ENCODE measurements at places on chromosomes 11 and 22. TPM values are rescaled to one million over a fixed set of nuclear protein-coding genes. Genes with fewer than 3 reads are reported as not detected.
A peak's percentile ranks its signal among the peaks of the same experiment; 100 is the strongest.

- no peak for DNase-seq
Measured at GRCh38 chr22:31045900-31046538, 35.1 kb upstream of the SMTN start.

DNA sequence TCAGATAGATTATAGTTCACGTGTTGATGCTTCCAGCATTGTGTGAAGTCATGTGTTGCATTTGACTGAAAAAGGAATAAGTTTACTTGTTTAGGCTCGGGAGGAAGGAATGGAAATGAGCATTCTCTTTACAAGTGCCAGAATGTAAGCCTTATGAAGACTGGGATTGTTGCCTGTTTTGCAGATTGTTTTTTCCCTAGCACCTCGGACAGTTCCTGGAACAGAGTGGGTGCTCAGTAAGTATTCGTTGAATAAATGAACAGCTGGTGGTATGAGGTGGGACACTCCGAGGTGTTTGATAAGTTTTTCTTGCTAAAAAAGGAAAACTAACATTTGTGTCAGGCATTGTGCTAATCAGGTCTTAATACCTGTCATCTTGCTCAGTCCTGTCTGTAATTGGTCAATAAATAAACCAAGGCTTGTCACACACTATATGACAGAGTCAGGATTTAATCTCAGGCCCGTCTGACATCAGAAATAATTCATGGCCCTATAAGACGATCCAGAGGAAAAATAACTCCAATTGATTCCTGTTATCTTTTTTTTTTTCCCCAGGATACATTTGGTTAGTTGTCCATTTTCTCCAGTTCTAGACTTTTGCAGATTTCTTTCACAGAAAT, 304.7 kb downstream of the NELL1 start:
- no peak for DNase-seq

GRCh38 chr22:44249376-44250147, 63.2 kb downstream of the SHISAL1 start:
- no peak for DNase-seq

DNA sequence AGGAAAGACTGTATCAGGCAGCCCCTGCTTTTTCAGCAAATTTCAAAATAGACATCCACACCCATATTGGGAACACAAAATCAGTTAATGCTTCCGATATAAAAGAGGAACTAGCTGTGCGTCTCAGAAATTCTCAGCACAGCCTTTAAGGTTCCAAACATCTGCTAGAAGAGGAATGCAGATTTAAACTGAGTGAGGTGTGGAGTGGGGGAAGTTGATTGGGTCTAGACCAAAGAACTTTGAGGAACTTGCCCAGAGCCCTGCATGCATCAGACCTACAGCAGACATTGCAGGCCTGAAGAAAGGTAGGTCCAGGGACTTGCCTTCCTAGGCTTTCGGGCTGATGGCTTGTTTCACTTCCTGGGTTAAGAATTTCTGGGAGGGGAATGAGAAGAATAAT, at the start of gene MS4A4A:
Gene MS4A4A (plus strand): TSS at position 255 of the 400 bp plus-strand sequence. CDS start 10 bp downstream, at position 265.
- DNase-seq: no peak

ACAD8 gene
- total RNA-seq: 20.7 TPM

CRYBB3 gene
- total RNA-seq: not detected

DNA sequence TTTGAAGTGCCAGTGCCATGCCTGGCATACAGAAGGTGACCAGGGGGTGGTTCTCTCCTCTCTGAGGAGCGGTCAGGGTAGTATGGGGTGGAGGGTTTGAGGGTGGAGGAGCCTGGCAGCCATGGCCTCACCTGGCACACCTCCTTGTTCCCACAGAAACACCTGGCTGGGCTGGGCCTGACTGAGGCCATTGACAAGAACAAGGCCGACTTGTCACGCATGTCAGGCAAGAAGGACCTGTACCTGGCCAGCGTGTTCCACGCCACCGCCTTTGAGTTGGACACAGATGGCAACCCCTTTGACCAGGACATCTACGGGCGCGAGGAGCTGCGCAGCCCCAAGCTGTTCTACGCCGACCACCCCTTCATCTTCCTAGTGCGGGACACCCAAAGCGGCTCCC, 9.6 kb downstream of the SERPINH1 start:
- DNase-seq: no peak

PAX6 gene
- not detected for total RNA-seq

ART1 gene
- not detected for total RNA-seq

DNA sequence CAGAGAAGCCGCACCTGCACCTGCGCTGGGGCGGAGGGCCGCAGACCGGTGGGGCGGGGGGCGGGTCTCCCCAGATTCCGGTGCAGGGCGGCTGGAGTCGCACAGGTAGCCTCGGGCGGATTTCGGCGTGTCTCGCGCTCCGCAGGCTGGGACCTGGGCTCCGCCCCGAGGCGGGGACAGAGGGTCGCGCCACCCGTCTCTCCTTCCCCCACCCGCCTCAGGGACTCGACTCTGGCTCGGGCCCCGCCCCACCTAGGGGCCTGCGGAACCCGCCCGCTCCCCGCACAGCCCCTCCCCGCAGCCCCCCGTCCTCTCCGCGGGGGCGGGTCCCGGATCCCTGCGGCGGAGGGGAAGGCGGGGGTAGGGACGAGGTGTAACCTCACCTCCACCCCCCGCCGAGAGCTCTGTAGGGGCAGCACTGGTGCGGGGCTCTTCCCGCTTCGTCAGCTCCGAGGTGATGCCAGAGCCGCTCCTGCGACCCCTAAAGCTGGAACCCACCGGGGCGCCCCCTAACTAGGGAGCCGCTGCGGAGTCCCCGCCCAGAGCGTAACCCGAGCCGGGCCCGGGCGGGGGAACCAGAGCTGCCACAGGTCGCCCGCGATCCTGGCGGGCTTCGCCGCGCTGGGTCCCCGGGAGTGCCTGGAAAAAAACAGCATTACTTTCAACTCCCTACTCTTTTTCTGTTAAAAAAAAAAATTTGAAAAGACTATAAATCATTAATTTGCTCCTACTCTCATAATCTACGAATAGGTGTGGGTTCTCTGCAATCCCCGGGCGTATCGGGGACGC, at the start of gene SLC29A2:
Gene SLC29A2 (minus strand): TSS at position 134 of the 789 bp plus-strand sequence. CDS start 169 bp downstream, outside the sequence.
- DNase-seq: peak; percentile 91

- no peak for DNase-seq
Measured at GRCh38 chr22:19898145-19898544, 43.4 kb upstream of the COMT start.

DNA sequence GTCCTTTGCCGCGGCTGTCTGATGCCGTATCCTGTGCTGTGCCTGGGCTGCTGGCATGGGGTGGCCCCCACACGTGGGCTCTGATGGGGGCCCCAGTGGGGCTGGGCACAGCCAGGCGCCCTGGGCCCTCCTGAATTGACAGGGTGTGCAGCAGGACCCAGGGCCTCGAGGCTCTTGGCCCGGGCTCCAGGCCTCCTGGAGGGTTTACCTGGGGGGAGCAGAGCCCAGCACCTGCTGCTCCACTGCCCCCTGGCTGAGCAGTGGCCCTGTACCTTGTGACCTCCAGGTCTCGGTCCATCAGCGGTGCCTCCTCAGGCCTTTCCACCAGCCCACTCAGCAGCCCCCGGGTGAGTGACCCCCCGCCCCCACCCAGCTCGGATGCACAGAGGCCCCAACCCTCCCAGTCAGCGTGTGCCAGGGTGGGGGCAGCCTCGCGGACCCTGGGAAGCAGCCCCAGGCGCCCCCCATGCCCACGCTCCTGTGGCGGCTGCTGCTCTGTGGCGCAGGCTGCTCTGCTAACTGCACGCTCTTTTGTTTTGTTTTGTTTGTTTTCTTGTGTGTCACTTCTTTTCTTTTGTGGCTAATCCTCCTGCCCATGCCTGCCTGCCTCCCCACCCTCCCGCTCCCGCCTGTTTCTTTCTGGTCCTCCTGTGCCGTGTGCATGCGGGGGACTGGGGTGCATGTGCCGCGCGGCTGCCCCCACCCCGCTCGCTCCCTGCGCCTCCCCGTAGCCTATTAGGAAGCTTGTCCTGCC, 36.9 kb downstream of the MOB2 start:
- DNase-seq: no peak

DNA sequence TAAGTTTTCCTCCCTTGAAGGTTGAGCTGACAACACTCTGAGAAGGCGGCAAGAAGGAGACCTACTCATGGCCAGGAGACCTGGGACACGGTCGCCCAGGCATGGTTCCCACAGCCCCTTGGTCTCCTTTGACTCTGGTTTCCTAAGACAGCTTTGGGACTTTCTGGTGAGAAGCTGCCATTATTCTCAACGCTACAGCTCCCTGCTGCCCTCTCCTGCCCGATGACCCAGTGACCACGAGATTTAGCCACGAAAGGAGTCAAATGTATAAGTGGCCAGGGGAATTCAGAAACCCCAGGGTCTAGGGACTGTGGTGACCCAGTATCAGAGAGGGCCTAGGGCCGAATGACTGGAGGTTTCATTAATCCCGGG, 699 bp upstream of the SDF2L1 start:
- no peak for DNase-seq

GRCh38 chr11:59182457-59183151, 10.7 kb downstream of the DTX4 start:
- no peak for DNase-seq

JAML gene
- 140 TPM for total RNA-seq

OR5P2 gene
- not detected for total RNA-seq

- no peak for DNase-seq
Measured at GRCh38 chr11:78782725-78783124, 208.1 kb upstream of the NARS2 start.

SLC29A2 gene
- total RNA-seq: 11.1 TPM

DNAJB13 gene
- total RNA-seq: not detected

Data from activated CD8-positive, alpha-beta T cell treated with anti-CD3 and anti-CD28 coated beads, Interleukin-2, amount 10 ng/mL, durations not matched to agents 7 days and 5 days (primary cell).